ENCODE measurements at places on chromosomes 7 and 10. TPM values are rescaled to one million over a fixed set of nuclear protein-coding genes. Genes with fewer than 3 reads are reported as not detected.

DNA sequence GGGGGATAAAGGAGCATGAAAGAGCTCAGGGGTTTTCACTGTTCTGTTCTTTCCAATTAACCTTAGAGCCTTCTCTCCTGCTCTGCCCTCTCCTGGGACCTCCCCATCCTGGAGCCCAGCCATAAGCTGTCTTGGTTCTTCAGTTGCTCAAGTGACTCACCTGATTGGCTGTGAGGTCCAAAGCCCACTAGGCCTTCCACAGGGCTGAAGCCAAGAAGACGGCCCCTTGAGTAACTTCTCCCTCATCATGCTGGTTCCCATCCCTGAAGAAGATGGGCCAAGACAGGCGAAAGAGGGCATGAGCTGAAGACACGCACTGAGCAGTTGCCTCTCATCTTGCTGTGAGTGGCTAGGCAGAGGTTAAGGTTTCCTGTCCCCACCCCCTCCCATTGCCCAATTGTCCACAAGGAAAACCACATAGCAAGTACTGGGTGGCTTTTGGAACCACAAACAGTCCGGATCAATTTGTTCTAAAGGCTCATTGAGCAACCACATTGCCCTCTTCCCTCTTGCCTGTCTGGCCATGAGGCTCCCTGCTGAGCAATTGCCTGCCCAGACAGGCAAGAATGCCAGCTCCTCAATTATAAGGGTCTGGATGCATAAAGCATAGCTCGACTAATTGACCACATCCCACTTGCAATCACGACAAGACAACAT lies 43.9 kb upstream of the GPAM start:
- no peaks in the 10 kb centered on the region for H3K27me3 ChIP-seq
- no peak overlapping the region for H3K4me3 ChIP-seq
- H3K27ac ChIP-seq, result no peak overlapping the region
- no peaks in the 10 kb centered on the region for H3K36me3 ChIP-seq
- DNase-seq, result no peak
- H3K4me1 ChIP-seq, result no peaks in the 10 kb centered on the region

DNA sequence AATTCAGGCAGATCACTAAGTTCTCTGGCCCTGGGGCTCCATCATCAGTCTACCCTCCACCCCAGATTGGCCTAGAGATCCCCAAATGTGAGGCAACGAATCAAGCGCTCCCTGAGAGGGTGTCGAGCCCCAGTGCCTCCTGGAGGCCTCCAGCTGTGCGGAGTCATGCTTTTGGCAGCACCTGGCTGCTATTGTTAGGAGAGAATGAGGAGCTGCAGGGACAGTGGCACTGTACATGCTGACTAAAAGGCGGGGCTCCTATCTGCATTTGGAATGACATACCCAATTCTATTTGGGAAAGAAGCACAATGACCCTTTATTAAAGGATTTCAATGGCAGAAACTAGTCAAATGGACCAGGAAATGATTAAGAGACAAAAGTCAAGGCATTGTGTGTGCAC lies 161.8 kb downstream of the DPY19L1 start:
- no peak for DNase-seq
- no peaks in the 10 kb centered on the region for H3K27me3 ChIP-seq
- no peak overlapping the region for H3K27ac ChIP-seq
- no peak overlapping the region for H3K4me3 ChIP-seq
- no peaks in the 10 kb centered on the region for H3K4me1 ChIP-seq

GRCh38 chr7:150972023-150972468 lies 6.1 kb downstream of the KCNH2 start:
- H3K4me3 ChIP-seq, result no peak overlapping the region
- H3K4me1 ChIP-seq, result no peaks in the 10 kb centered on the region
- no peaks in the 10 kb centered on the region for H3K27me3 ChIP-seq
- H3K27ac ChIP-seq, result no peak overlapping the region
- H3K36me3 ChIP-seq, result no peaks in the 10 kb centered on the region
- no peak for DNase-seq

DNA sequence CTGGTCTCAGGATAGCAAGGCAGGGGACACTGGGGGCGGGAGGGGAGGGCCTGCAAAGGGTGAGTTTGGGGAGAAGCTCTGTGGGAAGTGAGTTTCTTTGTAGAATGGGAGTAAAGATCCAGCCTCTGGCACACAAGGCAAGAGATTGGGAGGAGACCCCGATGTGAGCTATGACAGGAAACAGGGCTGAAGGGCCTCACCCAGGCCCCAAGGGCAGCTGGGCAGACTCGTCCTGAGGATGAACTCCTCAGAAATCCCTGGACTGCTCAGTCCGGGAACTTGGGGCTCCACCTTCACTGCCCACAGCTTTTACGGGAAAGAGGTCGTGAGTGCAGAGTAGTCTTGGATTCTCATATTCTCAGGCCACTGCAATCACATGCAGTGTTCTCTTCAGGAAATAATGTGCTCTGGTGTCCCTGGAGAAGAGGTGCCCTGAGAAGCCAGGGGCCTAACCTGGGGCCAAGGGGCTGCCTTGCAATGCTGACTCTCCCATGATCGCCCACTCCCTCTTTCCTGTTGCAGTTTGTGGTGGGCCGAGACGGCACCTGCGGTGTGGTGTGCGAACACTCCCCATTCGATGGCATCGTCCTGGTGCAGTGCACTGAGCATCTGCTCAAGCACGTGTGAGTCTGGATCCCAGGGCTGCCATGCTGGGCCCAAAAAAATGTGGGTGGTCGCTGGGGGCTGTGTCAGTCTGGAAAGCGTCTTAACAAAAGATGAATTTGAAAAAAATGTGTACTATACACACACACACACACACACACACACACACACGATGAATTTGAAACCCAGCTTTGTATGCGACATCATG lies 31.3 kb upstream of the C10orf53 start:
- peak; percentile 52 for DNase-seq
- H3K4me3 ChIP-seq, result no peak overlapping the region
- no peaks in the 10 kb centered on the region for H3K4me1 ChIP-seq
- no peaks in the 10 kb centered on the region for H3K27me3 ChIP-seq
- no peak overlapping the region for H3K27ac ChIP-seq
- no peaks in the 10 kb centered on the region for H3K36me3 ChIP-seq

- H3K27me3 ChIP-seq, result no peaks in the 10 kb centered on the region
- H3K4me3 ChIP-seq, result no peak overlapping the region
- H3K36me3 ChIP-seq, result no peaks in the 10 kb centered on the region
Measured at GRCh38 chr10:11096422-11096821, 78.8 kb downstream of the CELF2 start.

DNA sequence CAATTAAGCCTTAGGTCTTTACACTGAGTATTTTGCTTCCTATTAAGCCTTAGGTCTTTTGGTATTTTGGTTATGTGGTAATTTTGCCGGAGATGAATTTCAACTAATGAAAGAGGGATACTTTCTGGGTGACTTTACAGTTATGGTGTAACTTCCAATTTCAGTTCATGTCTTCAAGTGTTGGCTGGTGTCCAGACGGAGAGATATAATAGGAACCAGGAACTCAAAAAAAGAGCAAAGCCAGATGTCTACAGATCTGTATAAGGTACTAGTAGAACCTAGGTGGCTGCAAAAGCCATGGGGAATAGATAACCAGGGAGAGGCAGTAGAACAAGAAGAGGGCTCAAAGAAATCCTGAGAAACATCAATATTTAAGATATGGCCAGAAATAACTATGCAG lies 12.3 kb downstream of the ERCC6 start:
- H3K4me3 ChIP-seq, result no peak overlapping the region
- no peak overlapping the region for H3K27ac ChIP-seq
- H3K36me3 ChIP-seq, result no peaks in the 10 kb centered on the region
- H3K27me3 ChIP-seq, result no peaks in the 10 kb centered on the region
- peaks cover 7% of the 10 kb centered on the region for H3K4me1 ChIP-seq
- DNase-seq, result no peak

DNA sequence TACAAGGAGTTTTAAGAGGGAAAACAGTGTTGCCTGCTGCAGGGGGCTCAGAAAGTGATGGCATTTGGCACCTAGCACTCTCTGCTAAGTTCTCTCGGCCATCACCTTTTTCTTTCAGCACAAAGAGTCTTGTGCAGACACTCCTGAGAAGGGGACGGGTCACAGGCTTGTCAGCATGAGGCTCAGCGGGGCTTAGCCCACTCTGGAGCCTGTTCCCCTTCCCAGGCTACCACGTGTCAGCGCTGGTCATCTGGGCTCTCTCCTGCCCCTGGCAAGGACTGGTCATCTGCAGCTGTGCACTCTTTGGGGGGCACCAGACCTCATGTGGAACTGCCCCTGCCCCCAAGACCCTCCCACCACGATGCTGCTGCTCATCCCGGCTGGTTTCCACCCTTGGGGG lies 152.1 kb upstream of the MKI67 start:
- no peaks in the 10 kb centered on the region for H3K36me3 ChIP-seq
- no peak for DNase-seq
- no peak overlapping the region for H3K27ac ChIP-seq
- H3K27me3 ChIP-seq, result no peaks in the 10 kb centered on the region

- DNase-seq, result no peak
- no peak overlapping the region for H3K27ac ChIP-seq
- H3K27me3 ChIP-seq, result no peaks in the 10 kb centered on the region
- no peak overlapping the region for H3K4me3 ChIP-seq
Measured at GRCh38 chr7:141785706-141786552, 4.1 kb upstream of the TAS2R5 start.

TCAF2 gene
- total RNA-seq, result 3.6 TPM

- H3K27ac ChIP-seq, result no peak overlapping the region
- DNase-seq, result no peak
- no peaks in the 10 kb centered on the region for H3K4me1 ChIP-seq
- no peaks in the 10 kb centered on the region for H3K36me3 ChIP-seq
Measured at GRCh38 chr10:49322371-49323170, 23.6 kb downstream of the C10orf71 start.

DNA sequence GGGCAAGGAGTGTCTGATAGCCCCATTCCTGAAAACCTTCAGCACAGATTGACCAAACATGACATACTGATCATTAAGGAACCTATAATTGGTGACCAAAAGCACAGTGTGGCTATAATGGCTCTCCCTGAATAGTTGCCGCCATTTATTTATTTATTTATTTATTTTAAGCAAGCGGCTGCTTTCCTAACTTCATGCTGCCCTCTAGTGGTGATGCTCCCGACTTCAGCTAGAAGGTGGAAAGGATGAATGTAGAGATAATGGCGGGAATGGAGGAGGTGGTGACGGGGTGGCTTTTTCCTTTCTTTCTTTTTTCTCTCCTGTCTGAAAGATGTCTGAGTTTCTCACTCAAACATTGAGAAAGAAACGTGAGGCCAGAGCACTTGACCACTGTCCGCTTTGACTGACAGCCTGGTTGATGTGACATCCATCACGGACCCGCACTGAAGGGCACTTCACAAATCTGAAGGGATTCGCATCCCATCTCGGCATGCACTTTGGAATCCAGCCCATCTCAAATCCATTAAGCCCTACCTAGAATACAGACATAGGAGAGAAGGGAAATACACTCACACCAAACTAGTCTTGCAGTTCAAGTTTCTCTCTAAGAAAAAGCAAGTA lies 1090.1 kb downstream of the KCNMA1 start:
- no peaks in the 10 kb centered on the region for H3K36me3 ChIP-seq
- H3K4me3 ChIP-seq, result no peak overlapping the region
- H3K27ac ChIP-seq, result no peak overlapping the region
- no peaks in the 10 kb centered on the region for H3K4me1 ChIP-seq
- DNase-seq, result peak; percentile 84

STRA8 gene
- not detected for total RNA-seq

DNA sequence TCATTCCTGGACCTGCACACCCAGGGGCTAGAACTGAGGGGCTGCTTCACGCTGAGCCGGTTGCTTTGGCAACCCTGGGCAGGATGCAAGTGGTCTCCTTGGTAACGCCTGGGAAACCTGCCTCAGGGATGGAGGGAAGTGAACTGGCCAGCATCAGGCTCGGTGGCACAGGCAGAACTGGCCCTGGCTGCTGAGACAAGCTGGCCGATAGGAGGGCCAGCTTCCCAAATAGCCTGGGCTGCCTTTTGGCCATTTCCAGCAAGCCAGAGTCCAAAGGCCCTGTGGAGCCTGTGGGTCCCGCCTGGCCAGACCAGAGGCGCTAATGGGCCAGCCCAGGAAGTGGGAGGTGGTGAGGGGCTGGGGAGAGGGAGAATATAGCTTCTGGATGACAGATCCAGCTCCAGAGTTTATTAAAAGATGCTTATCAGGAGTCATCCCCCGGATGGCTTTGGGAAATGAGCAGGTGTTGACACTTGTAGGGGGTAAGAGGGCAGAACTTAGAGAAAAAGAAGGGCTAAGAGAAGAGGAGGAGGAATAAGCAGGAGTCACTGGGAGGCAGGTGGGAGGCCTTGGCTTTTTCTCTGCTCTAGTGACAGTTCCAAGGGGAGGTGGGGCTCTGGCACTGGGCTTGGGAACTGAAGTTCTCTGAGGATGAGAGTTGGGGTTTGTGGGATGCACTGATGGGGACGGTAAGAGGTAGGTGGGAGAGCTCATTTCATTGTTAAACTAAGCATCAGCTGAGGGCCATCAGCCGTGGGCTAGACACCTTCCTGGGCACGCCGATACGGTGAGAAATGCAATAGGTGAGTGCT lies 9.6 kb downstream of the NEURL1 start:
- no peaks in the 10 kb centered on the region for H3K27me3 ChIP-seq
- H3K27ac ChIP-seq, result no peak overlapping the region
- no peaks in the 10 kb centered on the region for H3K36me3 ChIP-seq
- H3K4me3 ChIP-seq, result no peak overlapping the region

Measured in aorta (tissue), 5 donors.